ENCODE measurements at places on chromosomes 13 and 19.

- no peak for DNase-seq
Observed at GRCh38 chr13:27997904-27998522, 9.5 kb upstream of the URAD start.

DNA sequence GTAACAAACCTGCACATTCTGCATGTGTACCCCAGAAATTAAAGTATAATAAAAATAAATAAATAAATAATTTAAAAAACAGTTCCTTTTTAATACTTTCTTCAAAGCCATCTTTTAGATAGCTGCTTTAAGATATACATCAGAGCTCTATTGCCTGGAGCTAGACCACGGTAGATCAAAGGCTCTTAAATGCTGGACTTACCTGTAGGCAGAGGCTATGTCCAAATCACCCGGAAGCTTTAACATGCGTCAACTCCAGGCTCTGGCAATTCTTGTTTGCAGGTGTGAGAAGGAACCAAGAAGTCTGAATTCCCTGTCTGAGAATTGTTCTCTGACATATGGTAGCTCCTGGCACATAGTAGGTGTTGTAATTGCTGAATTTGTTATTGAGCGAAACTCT lies 1.6 kb upstream of the METTL21C start:
- DNase-seq: no peak

DNA sequence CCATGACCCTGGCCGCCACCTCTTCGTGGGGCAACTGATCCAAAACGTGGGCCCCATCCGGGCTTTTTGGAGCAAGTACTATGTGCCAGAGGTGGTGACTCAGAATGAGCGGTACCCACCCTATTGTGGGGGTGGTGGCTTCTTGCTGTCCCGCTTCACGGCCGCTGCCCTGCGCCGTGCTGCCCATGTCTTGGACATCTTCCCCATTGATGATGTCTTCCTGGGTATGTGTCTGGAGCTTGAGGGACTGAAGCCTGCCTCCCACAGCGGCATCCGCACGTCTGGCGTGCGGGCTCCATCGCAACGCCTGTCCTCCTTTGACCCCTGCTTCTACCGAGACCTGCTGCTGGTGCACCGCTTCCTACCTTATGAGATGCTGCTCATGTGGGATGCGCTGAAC lies 9.6 kb downstream of the INSL3 start:
- DNase-seq: no peak

GRCh38 chr13:43397111-43397510 lies 373.7 kb downstream of the DNAJC15 start:
- no peak for DNase-seq

DNA sequence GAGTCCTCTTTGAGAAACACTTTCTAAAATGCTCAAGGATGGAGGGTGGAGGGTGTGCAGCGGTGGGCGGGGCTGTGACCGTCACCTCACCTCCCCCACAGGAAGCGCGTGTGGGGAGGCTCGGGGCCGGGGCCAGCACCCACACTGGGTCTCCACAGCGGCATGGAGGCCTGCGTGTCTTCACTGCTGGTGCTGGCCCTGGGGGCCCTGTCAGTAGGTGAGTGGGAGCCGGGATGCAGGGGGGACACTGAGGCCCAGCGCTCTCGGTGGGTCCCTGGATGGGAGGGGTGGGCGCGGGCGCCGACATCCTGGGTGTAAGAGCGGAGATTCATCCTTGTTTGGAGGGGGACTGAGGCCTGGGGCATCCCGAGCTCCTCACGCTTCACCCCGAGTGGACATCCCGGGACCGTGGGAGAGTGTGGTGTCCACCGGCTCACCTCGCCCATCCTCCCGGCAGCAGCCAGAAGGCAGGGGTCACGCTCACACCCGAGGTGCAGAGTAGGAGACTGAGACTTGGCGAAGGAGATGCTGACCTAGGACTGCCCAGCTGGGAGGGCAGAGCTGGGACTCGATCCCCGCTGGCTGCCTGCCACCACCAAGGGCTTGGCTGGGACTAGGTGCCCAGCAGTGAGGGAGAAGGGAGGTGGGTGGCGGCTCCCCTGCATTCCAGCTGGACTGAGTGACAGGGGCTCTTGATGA lies at the start of gene GZMM:
TSS of gene GZMM (plus strand) at position 144 of the 699 bp plus-strand sequence. CDS start at position 163, 19 bp downstream.
- DNase-seq: peak; percentile 46

- DNase-seq: no peak
Observed at GRCh38 chr19:1351381-1351851, 32.3 kb upstream of the NDUFS7 start.

DNA sequence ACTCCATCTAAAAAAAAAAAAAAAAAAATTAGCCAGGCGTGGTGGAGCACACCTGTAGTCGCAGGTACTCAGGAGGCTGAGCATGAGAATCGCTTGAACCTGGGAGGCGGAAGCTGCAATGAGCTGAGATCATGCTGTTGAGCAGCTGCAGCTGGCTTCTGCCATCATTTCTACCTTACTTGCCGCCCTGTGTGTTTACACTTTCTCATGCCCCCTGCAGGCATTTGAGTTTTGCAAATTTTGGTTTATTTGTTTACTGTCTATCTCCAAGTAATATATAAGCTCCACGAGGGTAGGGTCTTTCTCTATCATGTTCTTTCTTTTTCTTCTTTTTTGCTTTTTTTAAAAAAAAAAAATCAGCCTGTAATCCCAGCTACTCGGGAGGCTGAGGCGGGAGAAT lies 18.0 kb downstream of the CACNG6 start:
- DNase-seq: no peak

DNA sequence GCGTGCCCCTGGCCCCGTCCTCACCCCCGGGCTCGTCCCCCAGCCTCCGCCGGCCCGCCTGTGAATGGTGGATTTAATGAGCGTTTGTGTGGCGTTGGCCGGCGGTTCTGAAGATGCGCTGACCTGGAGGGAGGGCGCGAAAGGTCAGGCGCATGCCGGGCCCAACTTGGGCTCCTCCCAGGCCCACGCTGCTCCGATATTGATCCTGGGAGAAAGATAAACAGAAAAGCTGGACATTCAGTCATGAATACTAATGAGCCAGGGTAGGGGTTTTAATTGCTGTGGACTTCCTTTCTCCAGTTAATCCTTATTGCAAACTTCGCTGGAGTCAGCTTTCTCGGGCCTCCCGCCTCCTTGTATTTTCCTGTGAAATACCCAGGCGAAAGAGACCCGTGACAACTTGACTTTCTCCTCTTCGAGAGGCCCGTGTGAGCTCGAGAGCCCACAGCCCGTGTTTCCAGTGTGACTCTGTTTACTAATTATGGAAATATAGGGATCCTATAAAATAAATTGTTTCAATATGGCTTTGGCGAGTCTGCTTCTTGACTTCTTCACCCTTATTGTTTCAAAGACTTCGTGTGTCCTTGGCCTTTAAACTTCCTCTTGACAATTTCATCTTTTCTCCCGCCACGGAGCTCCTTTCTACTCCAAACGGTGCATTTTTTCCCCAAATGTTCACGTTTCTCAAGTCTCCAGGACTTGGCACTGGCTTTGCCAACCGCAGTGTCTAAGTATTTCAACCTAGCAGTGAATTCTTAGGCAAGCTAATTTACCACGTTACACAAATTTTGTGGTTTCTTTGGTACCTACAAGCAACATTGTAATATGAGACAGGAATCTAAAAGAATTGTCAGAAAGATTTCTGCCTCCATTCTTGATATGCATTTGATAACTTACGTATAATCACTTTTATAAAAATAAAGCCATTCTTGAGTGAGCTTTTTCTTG lies 10.5 kb downstream of the ZIC2 start:
- DNase-seq: no peak

GRCh38 chr13:45119469-45119990 lies 780 bp upstream of the GTF2F2 start:
- DNase-seq: peak; percentile 15

DNA sequence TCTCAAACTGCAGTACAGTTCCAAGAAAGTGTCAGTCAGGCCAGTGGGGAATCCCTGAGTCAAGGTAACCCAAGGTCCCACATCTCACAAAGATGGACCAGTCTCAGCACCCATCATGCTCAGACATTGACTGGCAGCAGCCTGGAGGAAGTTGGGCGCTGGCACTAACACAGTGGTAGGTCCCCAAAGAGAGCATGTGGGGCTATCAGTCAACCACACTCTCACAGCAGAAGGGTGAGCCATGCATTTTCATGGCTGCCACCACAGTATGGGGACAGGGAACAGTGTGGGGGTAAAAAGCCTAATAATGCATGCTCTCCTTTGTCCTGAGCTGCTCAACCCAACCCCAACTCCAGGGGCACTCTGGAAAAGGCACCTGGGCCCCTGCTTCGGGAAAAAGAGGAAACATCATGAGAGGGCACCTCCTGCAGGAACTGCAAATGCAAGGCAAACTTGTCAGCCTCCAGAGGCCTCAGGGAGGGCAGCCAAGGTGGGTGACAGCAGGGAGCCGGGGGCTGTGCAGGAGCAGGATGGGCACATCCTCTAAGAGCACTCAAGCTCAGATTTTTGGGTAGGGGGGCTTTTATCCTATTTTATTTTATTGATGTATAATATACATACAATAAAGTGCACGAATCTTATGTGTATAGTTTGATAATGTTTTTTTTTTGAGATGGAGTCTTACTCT lies 9.5 kb upstream of the PLEKHF1 start:
- no peak for DNase-seq

GRCh38 chr13:78247362-78247761 lies 328.7 kb upstream of the EDNRB start:
- DNase-seq: no peak

- no peak for DNase-seq
Observed at GRCh38 chr19:6222884-6223283, 56.9 kb downstream of the MLLT1 start.

- DNase-seq: no peak
Observed at GRCh38 chr19:43818500-43818899, 8.6 kb upstream of the ZNF283 start.

DNA sequence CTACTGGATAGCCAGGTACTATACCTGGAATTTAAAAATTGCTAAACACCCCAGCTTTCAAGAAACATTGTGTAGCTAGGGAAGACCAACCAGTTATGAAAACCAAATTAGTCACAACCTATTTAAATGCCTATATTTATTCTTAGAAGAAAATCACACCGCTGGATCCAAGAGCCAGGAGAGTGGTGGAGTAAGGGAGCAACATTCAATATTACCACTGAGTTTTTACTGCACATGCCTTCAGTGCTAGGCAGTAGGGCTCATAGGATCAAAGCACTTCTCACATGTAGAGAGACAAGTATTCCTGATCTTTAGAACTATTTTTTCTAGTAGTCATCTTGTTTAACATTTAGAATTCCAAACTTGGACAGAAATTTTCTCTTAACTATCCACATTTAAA lies 11.2 kb downstream of the ITM2B start:
- DNase-seq: no peak

- DNase-seq: no peak
Observed at GRCh38 chr19:15371119-15371518, 8.5 kb downstream of the AKAP8 start.

- DNase-seq: no peak
Observed at GRCh38 chr19:38737921-38738737, 6.1 kb downstream of the CAPN12 start.

- DNase-seq: no peak
Observed at GRCh38 chr19:54873990-54874389, at the start of gene FCAR. Gene FCAR, plus strand, starts transcription at chr19:54874235. Its CDS starts 55 bp downstream, at chr19:54874290.

DNA sequence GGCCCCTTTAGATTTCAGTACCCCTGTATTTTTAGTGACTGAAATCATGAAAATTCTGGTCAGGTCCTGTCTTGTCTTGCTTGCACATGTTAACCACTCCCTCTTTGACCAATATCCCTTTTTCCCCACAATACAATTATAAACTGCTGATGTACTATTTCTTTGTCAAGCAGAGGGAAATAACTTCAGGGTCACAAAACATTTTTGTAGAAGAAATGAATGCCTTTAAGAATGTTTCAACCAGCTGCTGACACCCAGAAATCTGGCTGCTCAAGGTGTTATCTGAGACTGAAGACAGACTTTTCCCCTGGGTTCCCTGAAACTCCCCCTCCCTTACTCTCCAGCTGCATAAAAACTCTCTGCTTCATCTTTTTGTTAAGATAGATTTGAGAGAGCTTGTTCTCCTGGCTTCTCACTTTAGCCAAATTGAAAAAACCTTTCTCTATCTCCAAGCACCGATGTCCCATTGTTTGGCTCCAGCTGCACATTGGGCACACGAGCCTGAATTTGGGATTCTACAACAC lies 18.4 kb upstream of the ACOD1 start:
- DNase-seq: no peak

GRCh38 chr13:41651413-41652058 lies 194.2 kb downstream of the RGCC start:
- DNase-seq: no peak

- DNase-seq: no peak
Observed at GRCh38 chr19:1675633-1676350, 23.4 kb upstream of the TCF3 start.

DNA sequence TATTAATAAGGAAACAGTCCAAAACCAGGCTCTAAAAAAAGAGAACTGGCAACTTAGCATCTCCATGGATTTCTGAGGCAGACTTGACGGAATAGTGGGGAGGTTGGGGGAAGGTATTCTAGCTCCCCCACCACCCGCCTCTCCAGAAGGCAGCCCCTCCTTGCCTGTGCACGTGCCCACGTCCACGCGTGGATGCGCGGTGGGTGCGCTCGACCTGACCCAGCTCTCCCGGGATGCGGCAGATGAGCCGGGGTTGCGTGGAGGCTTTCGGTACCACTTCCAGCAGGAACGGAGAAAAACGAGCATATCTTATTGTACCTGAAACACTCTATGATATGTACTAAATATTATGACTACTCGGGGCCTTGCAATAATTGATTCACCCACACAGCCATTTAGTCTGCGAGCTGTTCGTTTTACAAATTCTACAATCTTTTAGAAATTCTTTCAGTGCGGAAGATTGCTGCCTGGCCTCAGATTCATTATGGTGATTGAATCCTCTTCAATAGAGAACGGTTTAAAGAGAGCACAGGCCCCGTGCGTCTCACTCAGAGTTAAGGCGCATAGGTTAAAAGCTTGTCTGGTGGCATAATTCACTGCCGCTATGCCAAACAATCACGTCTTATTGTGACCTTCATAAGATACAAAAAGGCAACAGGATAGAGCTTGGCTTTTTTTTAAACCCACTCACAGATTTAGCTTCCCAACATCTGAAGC lies 117.9 kb downstream of the URI1 start:
- DNase-seq: no peak

- no peak for DNase-seq
Observed at GRCh38 chr13:40220299-40220935, 446.0 kb downstream of the FOXO1 start.

- no peak for DNase-seq
Observed at GRCh38 chr13:111915104-111915551, 151.8 kb upstream of the SOX1 start.

- DNase-seq: no peak
Observed at GRCh38 chr13:108210551-108210950, 4.8 kb downstream of the LIG4 start.

- no peak for DNase-seq
Observed at GRCh38 chr13:26786651-26787295, 26.2 kb upstream of the GPR12 start.

- DNase-seq: peak; percentile 26
Observed at GRCh38 chr13:27170516-27171243, 931 bp downstream of the USP12 start.

DNA sequence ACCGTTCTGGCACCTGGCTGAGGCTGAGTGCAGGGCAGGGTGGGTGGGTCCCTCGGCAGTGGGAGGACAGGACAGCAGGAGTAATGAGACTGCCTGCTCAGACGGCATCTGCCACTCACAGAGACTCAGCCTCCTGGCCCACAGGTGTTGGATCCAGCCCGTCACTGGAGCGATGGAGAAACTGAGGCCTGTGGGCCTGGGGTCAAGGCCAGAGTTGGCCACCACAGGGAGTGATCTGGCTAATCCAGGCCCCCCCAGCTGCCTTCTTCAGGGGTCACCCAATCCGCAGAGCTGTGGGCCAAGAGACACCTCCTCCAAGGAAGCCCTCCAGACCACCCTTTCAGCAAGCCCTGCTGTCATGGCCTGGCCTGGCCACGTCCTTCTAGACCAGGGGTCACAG lies 103.7 kb upstream of the VSTM2B start:
- DNase-seq: no peak

GRCh38 chr19:54245936-54246335 lies 3.3 kb upstream of the LILRA6 start:
- no peak for DNase-seq
